ENCODE measurements at places on chromosomes 5 and 9. TPM values are rescaled to one million over a fixed set of nuclear protein-coding genes. Genes with fewer than 3 reads are reported as not detected.
A peak's percentile ranks its signal among the peaks of the same experiment; 100 is the strongest.

LYRM7 gene
- 15.0 TPM for total RNA-seq

VCAN gene
- total RNA-seq = not detected

SPATA31D4 gene
- not detected for total RNA-seq

SVEP1 gene
- not detected for total RNA-seq

BARHL1 gene
- total RNA-seq = not detected

B4GALT1 gene
- total RNA-seq = 44.1 TPM

IFNK gene
- not detected for total RNA-seq

PHF24 gene
- not detected for total RNA-seq

- peaks cover 2% of the 10 kb centered on the region for H3K36me3 ChIP-seq
- peaks cover 51% of the 10 kb centered on the region for H3K4me1 ChIP-seq
- peak within 1 kb of the TSS; percentile 94 for H3K4me3 ChIP-seq
- peak; percentile 87 for DNase-seq
- H3K27me3 ChIP-seq = peaks cover 15% of the 10 kb centered on the region
These were observed at the start of gene NR4A3 for GRCh38 chr9:99821396-99822108. Gene NR4A3 (plus strand): TSS chr9:99821885. CDS start chr9:99828043, 6,158 bp downstream.

- DNase-seq = no peak
- no peak overlapping the region for H3K27ac ChIP-seq
- H3K4me3 ChIP-seq = no peak overlapping the region
- no peaks in the 10 kb centered on the region for H3K36me3 ChIP-seq
These were observed 28.7 kb downstream of the BICD2 start for GRCh38 chr9:92735636-92736562.

- peaks cover 24% of the 10 kb centered on the region for H3K4me1 ChIP-seq
- H3K27me3 ChIP-seq = no peaks in the 10 kb centered on the region
- H3K4me3 ChIP-seq = no peak overlapping the region
- H3K36me3 ChIP-seq = no peaks in the 10 kb centered on the region
These were observed 26.7 kb downstream of the SH3TC2 start for GRCh38 chr5:149036168-149036567.

GRCh38 chr5:126544087-126544740, 50.8 kb downstream of the ALDH7A1 start:
- DNase-seq = peak; percentile 68
- no peaks in the 10 kb centered on the region for H3K4me1 ChIP-seq
- H3K27ac ChIP-seq = no peak overlapping the region

- no peak for DNase-seq
- H3K4me1 ChIP-seq = no peaks in the 10 kb centered on the region
These were observed 75.1 kb upstream of the SMIM23 start for GRCh38 chr5:171710451-171711024.

Measured in activated naive CD4-positive, alpha-beta T cell treated with anti-CD3 and anti-CD28 coated beads for 36 hours (primary cell).